ENCODE measurements at places on chromosomes 6 and 20.

- peak; percentile 17 for DNase-seq
Observed at GRCh38 chr6:134575221-134575620, 257.3 kb upstream of the SGK1 start.

DNA sequence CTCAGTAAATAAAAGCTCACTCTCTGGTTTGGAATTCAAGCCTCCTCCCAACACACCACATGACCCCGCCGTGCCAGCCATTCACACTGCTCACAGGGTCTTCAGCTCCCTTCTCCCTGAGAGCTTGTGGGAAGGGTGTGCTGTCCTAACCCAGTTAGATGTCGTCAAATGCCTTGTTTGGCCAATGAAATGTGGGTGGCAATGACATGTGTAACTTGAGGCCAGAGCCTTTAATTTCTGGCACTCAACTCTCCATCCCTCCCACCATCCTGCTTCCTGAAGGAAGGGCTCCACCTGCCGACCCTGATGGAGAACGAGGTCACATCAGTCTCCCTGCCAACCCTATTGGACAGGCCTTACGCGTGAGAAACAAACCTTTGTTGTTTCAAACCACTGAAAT is 224.5 kb upstream of the AGPAT4 start:
- no peak for DNase-seq

DNA sequence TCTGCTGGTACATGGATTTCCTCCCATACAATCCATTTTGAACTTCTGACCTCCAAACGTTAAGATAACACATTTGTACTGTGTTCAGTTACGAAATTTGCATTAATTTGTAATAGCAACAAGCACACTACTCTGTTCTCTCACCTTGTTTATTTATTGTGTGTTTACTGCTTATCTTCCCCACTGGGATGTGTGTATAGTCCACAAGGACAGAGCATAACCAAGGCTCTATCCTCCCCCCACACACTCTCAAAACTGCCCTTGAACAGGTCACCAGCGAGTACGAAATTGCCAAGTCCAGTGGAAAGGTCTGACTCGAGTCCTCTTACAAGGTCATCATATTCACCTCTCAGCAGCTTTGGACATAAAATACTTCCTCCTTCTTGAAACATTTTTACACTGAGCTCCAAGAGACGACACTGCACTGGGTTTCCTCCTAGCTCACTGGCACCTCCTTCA is 18.6 kb downstream of the ADTRP start:
- DNase-seq = no peak

DNA sequence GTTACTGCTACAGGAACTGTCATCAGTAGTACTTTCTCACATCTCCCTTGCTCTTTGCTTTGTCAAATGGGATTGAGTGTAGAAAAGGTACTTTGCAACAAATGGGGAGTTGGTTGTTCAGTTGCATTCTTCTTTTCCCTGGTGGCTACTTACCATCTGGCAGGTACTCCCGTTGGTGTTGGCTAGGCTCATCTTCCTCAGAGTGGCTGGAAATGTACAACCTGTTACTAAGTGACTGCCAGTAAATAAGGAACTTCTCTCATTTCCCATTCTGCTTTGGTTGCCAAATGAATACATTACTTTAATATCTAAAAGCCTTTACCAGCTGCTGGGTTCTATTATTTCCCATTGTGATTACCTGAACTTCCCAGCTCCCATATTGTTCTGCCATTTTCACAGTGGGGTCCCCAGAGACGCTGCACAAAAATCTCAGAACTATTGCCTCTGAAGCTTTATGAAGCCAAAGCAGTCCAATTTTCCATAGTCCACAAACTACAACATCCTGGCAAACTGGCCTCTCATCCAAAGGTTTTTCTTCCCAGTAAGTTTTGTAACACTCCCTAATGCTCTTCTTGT is 229.7 kb upstream of the HTR1E start:
- no peak for DNase-seq

- no peak for DNase-seq
Observed at GRCh38 chr6:166779963-166780683, 153.1 kb upstream of the RPS6KA2 start.

DNA sequence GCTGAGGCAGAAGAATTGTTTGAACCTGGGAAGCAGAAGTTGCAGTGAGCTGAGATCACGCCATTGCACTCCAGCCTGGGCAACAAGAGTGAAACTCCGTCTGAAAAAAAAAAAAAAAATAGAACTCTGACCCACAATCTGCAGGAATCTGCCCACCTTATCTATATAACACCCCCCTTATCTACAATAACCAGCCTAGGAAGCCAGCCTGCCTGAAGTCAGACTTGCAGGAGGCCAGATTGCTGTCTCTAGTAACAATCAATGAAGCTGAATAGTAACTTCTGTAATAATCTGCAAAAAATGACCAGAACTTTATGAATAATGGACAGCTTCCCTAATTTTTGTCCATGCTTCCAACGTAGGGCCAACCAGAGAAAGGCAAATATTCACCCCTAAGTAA is 352.5 kb downstream of the CD83 start:
- no peak for DNase-seq

- no peak for DNase-seq
Observed at GRCh38 chr20:51376111-51376510, 166.4 kb downstream of the NFATC2 start.

DNA sequence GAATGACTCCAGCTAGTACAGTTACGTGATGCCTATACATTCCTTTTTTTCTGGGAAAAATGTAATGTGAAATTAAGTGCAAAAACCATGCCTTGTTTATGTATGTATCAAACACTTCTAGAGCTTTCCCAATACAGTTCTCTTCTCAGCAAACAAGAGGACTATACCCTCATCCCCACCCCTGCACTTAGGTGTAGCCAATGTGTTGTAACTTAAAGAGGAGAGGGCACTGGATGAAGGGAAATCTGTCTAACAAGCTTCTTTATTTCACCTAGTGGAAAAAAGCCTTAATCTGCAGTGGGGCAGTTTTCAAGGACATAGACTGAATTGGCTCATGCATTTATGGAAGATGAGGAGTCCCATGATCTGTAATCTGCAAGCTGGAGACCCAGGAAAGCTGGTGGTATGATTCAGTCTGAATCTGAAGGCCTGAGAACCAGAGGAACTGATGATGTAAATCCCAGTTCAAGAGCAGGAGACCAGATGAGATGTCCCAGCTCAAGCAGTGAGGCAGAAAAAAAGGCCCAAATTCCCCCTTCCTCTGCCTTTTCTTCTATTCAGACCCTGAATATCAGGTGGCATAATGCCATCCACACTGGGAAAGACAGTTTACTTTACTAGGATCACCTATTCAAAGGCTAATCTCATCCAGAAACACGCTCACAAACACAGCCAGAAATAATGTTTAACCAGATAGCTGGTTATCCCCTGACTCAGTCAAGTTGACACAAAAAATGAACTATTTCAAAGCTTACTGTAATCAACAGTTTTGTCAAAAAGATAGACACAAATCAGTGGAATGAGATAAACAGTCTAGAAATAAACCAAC is 25.8 kb upstream of the SLC17A3 start:
- DNase-seq = no peak

DNA sequence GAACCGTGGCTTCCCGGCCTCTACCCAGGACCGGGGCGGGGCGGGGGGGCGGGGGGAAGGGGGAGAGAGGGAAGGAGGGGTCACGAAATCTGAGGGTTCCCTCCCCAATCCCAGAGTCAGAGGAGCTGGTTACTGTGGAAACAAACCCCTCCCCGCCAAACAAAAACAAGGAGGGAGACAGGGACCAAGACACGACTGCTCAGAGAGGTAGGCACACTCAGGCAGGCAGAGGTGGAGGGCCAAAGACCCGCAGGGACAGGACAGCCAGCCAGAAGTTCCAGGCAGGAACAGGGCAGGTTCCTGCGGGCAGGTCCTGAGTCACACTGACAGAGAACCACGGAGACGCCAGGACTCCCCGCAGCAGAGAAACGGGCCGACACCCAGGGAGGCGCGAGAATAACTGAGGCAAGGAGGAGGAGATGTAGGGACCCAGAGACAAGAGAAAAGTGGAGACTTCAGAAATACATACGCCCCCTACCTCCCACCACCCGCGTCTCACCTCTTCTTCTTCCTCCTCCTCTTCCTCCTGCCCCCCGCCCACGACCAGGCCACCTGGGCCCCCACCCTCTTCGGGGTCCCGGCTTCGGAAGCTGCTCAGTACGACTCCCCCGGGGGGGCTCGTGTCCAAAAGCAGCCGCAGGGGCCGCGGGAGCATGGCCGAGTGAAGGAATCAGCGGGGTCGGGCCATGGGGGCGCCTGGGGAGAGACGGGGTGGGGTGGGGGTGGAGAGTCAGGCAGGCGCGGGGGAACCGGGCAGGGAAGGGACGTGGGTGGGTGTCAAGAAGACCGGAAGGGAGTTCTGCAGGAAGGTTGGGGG is 578 bp downstream of the RGL2 start:
- DNase-seq = peak; percentile 82

- no peak for DNase-seq
Observed at GRCh38 chr20:11755071-11755841, 162.4 kb upstream of the BTBD3 start.

GRCh38 chr6:24614648-24615047 is 31.3 kb downstream of the KIAA0319 start:
- no peak for DNase-seq

DNA sequence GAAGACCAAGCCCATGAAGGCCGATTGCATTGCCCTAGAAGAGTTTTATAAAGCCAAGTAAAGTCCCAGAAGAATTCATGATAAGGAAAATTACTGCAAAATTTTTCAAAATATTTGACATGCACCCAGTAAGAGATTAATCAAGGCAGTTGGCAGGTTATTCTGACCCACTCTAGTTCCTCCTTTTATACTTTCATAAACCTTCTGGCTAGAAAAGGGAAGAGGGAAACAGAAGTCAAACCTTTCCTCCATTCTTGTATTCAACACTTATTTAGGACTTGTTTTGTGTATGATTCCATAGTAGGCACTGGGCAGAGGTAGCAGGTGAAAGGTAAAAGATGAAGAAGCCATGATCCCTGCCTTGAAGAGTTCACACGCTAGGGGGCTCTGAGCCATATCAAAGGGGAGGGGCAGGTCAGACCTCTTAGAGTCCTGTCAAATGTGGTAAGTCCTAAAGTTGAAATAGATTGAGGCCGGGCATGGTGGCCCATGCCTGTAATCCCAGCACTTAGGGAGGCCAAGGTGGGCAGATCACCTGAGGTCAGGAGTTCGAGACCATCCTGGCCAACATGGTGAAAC is 85.4 kb downstream of the NDUFAF5 start:
- DNase-seq = peak; percentile 45

DNA sequence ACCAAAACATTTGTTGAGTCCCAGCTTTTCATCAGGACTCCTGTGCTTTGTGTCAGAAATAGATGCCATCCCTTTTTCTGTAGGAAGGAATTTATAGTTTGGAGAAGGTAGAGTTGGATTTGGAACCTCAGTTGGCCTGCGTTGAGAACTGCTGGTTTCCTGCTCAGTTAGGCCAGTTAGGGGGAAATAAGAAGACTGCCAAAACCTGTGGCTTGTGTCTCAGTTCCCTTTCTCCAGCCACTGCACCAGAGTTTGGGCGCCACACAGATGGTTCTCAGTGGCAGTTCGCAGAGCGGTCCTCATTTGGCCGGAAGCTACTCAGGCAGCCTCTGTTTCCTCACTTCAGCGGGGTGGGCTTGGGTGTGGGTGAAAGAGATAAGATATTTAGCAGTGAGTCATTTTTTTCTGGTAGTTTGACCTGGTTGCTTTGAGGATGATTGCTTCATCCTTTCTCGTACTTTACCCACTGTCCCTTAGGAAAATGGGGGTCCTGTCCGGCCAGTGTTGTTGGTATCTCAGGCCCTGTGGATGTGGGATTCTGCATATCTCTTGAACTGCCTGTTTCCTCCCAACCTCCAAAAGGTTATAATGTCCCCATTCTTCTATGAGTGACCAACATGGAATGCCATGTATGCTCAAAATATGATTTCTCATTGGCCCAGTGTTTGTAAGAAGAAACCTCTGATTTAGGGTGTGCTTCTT is 53.7 kb downstream of the JARID2 start:
- DNase-seq = peak; percentile 46

- no peak for DNase-seq
Observed at GRCh38 chr6:140909625-140910024, 1223.1 kb upstream of the GJE1 start.

GRCh38 chr20:34712525-34713192 is 8.5 kb downstream of the TP53INP2 start:
- no peak for DNase-seq

GRCh38 chr20:44008806-44009678 is 94.4 kb downstream of the TOX2 start:
- no peak for DNase-seq

DNA sequence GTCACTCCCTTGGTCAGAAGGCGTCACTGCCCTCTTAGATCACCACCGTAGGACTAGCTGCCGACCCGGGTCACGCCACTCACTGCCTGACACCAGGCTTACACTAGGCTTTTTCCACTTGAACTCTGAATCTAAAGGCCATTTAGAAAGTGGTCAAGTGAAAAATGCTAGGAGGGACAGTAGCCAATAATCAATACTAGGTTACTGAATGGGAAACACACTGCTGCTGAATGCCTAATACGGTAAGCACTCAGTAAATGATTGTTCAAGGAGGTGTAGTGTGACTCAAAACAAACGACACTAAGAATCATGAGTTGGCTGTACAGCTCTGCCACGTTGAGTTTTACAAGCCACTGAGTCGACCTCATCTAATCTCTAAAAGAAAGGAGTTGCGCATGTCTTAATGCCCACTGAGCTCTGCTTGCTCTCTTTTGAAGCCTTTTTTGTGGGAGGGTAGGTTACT is 760 bp upstream of the IBTK start:
- no peak for DNase-seq

DNA sequence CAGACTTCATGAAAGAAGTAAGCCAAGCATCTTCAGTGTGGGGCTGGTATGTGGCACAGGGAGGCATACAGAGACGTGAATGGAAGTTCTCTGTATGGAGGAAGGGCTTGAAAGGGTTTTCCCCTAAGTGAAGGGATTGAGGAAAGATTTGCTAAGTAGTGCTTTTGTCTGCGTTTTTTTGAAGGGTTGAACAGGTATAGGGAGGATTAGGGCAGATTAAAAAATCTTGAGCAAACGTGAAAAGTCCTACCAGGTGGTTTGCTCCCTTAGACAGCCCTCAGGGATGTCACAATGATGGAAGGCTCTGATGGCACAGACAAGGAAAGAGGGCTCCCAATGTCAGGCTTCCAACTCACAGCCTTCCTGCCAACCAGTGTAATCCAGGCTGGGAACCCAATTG is 181.7 kb upstream of the TAB2 start:
- DNase-seq = no peak

- DNase-seq = no peak
Observed at GRCh38 chr6:144568241-144568640, 283.1 kb downstream of the UTRN start.

GRCh38 chr6:31559606-31559957 is 12.2 kb downstream of the NFKBIL1 start:
- no peak for DNase-seq
